ENCODE measurements at places on chromosomes 2 and 18. TPM values are rescaled to one million over a fixed set of nuclear protein-coding genes. Genes with fewer than 3 reads are reported as not detected.

GATA6 gene
- not detected for polyA plus RNA-seq

CRYGC gene
- 0.31 TPM for polyA plus RNA-seq

DNA sequence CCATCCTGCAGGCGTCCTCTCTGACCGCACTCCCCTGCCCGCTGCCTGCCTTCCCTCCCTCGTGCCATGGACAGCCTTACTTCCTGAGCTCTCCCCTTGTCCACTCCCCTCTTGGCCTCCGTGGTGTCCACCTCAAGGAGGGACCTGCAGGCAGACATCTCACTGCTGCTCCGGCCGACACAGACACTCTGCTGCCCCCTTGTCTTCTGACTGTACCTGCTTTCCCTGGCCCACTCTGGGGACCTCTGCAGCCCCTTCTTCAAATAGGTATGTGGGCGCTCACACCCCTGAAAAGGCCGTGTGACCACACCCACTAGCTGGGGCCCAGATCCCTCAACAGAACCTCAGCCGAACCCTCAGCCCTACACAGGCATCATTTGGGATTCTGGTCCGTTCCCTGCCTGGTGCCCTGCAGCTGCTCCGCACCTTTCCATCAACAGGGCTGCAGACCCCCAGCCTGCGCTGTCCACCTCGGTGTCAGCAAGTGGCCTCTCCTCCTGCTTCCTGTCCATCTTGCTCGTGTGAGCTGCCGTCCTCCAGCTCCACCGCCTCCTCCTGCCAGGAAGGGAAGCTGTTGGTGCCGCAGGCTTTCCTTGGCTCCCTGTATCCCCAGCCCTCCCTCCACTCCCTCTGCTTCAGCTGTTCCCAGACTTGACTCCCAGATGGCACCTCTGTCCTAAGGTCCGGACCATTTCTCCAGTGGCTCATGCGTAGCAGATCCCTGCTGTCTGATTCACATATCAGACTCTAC is 94.1 kb downstream of the KLHL29 start:
- no peak for DNase-seq
- no peak overlapping the region for H3K27ac ChIP-seq
- H3K4me1 ChIP-seq = peaks cover 12% of the 10 kb centered on the region
- H3K36me3 ChIP-seq = no peaks in the 10 kb centered on the region
- no peaks in the 10 kb centered on the region for H3K27me3 ChIP-seq

DNA sequence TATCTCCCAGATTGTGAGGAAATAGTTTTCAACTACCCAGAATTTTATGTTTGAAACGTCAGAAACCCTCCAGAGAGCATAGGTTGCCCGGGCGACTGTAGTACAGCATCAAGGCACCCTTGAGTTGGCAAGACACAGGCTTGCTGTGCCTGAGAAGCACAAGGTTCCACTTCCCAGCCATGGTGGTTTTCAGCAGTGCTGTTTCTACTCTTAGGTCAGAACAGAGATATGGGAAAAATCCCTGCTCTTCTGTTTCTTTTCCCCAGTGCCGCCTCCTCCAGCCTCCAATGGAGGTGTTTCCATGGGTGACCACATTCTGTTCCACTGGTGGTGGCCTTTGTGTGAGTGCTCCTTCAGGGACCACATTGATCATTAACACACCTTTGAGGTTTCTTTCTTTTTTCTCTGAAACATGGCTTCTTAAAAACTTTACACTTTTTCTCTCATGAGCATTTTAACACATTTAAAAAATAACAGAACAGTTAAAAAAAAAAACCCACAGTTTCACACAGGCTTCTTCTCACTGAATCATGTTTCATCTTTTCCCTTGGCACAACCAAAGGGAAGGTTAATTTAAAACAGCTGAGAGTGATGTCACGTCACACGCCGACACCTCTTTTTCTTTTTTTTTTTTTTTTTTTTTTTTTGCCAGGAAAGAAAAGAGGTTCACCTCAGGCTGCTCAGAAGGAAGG is 229.3 kb upstream of the HDAC4 start:
- no peaks in the 10 kb centered on the region for H3K36me3 ChIP-seq
- H3K4me1 ChIP-seq = no peaks in the 10 kb centered on the region
- H3K4me3 ChIP-seq = no peak overlapping the region
- no peak for DNase-seq
- no peaks in the 10 kb centered on the region for H3K27me3 ChIP-seq
- no peak overlapping the region for H3K27ac ChIP-seq

GRCh38 chr2:160437273-160437672 is 56.3 kb downstream of the RBMS1 start:
- no peak overlapping the region for H3K4me3 ChIP-seq
- peaks cover 11% of the 10 kb centered on the region for H3K4me1 ChIP-seq
- H3K36me3 ChIP-seq = no peaks in the 10 kb centered on the region
- H3K27ac ChIP-seq = no peak overlapping the region
- no peaks in the 10 kb centered on the region for H3K27me3 ChIP-seq

- no peaks in the 10 kb centered on the region for H3K27me3 ChIP-seq
- no peak overlapping the region for H3K27ac ChIP-seq
- H3K4me3 ChIP-seq = no peak overlapping the region
- no peaks in the 10 kb centered on the region for H3K36me3 ChIP-seq
- H3K4me1 ChIP-seq = peaks cover 7% of the 10 kb centered on the region
Observed at GRCh38 chr2:176525086-176525485, 255.8 kb downstream of the MTX2 start.

Data from SK-N-SH (cell line).